ENCODE measurements at places on chromosomes 1 and 21.

- no peak for DNase-seq
These were observed 11.7 kb upstream of the S100A11 start for GRCh38 chr1:152048416-152049009.

DNA sequence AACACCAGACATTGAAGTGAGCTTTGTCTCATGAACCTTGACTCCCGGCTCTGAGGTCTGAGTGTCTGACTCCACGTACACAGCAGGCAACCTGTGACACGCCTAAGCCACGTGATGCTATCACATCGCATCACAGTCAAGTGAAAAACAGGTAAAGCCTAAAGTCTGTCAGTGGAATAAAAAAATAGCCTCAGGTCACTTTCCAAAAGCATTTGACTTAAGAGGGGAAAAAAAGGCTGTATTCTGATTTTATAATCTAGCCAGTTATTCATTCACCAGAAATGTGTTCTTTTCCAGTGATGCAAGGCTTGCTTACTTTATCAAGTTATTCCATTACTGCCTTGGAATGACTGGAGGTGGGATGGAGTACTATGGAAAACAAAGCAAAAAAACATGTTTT lies 163.2 kb upstream of the HMCN1 start:
- no peak for DNase-seq

DNA sequence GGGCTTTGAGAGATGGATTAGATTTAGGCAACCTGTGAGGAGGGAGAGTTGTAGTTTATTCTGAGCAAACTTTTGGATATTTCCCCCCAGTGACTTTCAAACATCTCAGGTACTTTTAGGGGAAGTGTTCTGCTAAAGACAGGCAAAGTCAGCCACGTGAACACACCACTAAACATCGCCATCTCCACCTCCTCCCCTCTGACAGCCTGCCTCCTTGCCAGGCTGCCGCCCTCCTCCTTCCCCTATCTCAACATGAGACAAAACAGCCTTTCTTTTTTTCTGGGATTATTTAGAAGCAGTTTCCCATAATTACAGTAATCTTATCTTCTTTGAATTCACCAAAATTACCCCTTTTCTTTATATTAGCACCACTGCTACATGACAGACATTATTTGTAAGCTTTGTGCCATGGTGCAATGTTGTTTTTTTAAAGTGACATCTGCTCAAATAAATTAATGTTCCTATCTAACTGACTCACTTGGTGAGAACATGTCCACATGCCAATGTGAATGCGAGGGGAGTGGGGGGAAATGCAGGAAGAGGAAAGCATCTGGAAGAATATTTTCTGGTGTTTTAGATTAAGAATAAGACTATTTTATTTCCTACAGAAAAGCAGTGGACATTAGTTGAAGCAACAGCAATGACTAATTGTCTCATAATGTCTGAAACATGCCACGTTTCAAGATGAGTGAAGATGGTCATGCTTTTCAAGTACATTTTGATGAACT lies 147.8 kb upstream of the ATP1B1 start:
- DNase-seq: no peak

- DNase-seq: no peak
These were observed 513.2 kb upstream of the PTBP2 start for GRCh38 chr1:96208428-96208827.

- DNase-seq: no peak
These were observed 709 bp downstream of the PRELP start for GRCh38 chr1:203476216-203476814.

GRCh38 chr1:223802602-223803001 lies 43.1 kb downstream of the TP53BP2 start:
- no peak for DNase-seq

DNA sequence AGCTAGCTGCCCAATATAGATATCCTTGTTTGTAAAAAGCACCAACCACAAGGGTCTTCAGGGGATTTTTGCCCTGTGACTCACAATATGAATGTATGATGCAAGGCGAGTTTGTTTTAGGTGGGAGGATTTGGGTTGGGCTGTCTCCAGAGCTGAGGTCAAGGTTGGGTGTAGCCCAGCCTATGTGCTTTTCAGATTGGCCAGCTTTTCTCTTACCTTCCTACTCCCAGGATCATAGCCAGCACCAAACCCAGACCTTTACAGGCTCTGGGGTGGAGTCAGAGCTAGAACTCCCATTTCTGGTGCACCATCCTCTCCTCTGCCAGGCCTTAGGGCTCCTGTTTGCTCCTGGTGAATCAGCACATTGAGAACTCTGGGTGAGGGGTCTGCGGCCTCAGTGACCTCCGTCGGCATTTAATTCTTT lies 55.6 kb upstream of the GCLM start:
- no peak for DNase-seq

DNA sequence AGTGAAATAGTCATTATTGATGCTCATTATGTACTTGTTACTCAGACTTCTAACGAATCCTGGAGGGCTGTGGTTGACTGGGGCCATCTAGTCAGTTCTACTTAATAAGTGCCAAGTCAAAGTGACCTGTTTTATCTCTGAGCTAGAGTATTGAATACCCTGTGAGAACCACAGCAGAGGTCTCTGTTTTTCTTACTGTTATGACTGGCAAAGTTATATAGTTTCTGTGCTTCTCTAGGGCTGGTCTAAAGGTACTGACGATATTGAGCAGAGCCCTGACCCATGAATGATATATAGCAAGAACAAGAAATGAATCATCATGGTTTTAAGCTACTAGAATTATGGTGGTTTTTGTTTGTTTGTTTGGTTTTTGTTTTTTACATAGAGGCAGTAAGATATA lies 555.8 kb downstream of the PLA2G4A start:
- DNase-seq: no peak

DNA sequence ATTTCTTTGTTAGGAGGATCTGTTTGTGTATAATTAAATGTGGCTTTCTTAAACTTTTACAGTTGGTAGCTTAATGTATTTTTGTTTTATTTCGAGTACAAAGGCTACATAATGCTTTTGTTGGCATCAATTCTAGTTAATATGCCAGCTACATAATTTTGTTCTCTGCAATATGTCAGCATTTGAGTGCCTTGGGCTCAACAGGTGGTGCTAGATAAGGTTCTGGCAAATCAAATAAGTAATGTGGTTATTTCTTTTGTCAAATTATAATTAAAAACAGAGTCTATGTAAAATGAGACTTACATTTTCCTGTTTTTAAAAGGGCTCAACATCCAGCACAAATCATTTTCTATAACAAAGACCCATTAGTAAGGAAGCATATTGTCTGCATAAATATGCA lies 410.6 kb upstream of the NR5A2 start:
- DNase-seq: no peak

GRCh38 chr1:169250795-169251194 lies 116.8 kb downstream of the NME7 start:
- no peak for DNase-seq

DNA sequence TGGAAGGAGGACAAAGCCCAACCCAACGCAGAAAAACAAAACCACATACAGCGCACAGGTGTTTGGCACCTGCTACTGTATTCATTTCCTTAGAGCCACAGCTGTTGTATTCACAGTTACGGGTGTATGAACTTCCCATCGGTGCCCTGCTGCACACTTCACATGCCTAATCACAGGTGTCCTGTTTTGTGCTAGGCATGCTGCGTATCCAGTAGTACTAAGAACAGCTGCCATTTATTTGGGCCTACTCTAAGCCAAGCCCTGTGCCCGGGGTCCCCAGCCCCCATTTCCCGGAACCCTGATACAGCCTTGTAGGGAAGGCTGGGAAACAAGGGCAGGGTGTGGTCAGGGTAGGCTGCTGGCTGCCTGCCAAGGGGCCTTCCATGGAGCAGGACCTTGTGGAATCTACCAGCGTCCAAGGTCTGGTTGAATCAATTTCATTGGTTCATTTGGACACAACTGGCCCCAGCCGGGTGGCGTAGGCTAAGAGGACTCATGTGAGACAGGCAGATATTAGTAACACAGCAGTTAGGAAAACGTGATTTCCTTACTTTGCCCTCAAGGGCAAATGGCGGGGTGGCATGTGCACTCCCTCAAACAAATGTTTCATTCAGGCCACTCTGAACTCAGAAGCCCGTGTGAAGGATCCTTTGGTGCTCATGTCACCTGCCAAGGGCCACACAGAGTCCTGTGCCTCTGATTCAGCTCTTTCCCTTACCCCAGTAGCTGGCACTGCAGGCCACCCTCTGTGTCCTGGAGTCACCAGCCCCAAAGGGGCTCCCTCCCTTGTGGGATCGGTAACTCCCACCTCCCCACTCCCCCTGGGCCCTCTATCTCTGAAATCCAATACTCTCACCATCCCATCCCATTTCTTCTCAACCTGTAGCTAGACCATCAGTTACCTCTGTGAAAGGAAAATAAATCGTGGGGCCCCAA lies 986 bp upstream of the RNF186 start:
- no peak for DNase-seq

- DNase-seq: no peak
These were observed 150.9 kb upstream of the ZRANB2 start for GRCh38 chr1:71231751-71232150.

DNA sequence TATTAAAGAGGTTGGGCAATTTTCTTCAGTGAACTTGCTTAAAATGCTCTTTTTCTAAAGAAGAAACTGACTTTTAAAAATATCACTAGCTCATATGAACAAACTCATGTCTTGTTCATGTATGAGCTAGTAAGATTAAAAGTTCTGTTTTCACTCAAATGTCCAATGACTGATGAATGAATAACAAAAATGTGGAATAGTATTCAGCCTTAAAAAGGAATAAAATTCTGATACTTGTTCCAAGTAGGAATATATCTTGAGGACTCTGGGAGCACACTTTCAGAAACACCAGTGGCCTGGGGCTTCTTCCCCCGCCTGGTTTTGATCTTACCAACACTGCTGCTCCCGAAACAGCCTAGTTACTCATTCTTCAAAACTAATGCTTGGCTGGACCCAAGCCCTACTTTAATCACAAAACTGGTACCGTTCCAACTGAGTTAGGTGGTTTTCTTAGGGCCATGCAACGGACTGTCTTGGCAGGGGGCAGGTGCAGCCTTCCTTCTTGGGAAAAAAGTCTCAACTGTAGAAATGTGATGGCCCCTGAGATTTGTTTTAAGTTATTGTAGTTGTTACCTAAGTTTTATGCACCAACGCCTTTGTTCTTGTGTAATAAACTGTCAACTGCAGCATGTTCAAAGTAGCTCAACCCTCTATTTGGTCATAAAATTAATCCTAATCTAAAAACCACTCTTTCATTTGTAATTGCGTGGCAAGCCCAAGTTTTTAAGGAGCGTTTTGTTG lies 116.0 kb downstream of the ETS2 start:
- DNase-seq: no peak

DNA sequence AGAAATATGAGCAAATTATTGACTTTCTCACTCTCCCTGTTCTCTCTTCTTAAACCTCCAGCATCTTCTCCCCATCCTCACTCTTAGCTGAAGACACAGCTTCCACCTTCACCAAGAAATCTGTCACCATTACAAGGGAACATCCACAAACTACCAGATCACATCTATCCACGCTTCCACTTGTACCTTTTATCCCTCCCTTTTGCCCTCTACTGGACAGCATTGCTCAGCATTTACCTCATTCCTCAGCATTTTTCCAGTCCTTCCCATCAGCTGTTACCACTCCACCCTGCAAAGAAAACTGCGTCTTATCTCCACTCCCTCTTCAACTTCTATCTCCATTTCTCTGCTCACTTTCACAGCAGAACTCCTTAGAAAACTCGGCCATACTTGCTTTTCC lies 42.6 kb downstream of the KCNJ6 start:
- no peak for DNase-seq

- DNase-seq: no peak
These were observed 33.1 kb upstream of the SRRM1 start for GRCh38 chr1:24609949-24610517.

GRCh38 chr1:195831789-195832188 lies 776.5 kb downstream of the KCNT2 start:
- no peak for DNase-seq

DNA sequence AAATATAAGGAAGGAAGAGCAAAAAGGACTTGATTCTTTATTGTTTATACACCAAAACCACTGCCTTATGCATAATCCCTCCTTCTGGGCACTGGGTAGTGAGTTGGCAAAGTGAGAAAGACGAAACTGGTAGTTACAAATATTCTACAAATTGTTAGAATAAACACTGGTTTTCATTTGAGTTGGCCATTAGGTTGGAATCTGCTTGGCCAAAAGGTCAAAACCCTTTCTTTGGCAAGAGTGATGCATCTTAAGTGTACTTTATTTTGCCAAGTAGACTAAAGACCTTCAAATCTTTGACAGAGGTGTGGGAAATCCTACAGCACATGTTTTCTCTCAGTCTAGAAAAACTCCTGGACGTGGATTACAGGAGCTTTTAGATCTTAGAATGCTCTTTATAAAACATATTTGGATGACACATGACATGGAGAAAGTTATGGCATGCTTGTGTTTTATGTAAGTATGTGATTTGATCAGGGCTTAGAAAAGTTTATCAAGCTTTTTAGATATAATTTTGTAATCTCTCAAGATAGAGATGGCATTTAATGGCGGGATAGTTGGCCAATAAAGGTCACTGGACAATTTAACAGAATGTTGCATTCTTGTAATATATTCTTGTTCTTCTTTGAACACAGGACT lies 120.9 kb downstream of the ROR1 start:
- no peak for DNase-seq

DNA sequence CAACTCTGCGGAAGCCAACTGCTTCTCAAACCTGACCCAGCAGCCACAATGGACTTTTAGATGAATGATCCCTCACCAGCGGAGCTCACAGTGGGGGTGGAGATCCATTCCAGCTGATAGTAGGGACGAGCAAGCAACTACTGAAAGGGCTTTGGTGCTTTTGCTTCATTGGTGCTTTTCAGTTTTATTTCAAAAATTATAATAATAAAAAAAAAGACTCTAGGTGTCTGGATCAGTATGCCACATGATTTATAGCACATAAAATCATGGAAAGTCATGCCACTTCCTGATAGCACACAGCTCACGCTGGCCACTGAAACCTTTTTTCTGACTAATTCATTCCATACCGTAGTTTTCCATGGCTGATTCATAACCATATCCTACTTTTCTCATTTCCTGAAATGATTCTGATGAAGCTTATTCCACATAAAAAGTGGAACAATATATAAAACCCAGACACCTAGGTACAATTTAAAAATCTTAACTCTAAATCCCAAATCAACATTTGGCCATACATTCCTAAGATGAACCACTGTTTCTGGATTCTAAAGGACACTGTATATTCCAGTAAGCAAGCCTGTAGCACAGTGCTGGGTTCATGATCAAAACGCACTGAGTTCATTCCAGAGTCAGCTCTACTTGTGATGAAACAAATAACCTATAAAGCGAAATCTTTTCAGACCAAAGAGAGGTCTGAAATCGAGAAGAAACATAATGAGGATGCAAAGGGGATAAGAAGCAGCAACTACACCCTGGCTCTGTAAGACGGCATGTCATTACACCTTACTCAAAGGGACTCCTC lies 41.3 kb upstream of the KCNE1 start:
- no peak for DNase-seq

DNA sequence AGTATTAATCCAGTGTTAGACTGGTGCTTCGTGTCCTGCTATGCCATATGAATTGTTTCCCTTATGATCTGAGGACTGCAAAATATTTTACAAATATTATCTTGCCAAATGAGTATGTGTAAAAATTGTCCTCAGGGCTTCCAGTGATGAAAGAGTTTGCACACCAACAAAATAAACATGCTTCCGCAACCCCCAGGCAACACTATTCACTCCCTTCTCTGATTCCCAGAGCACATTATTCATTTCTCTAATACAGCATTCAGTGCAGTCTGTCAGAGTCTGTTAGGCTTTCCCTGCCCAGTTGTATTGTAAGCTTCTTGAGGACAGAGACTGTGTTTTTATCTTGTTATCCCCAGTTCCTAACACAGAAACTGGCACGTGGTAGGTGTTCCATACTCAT lies 409.9 kb upstream of the C1orf87 start:
- DNase-seq: no peak
